ENCODE measurements at places on chromosomes 7 and 10. TPM values are rescaled to one million over a fixed set of nuclear protein-coding genes. Genes with fewer than 3 reads are reported as not detected.

GRCh38 chr7:157809863-157810851 is 473.4 kb downstream of the DNAJB6 start:
- DNase-seq, result no peak
- H3K36me3 ChIP-seq, result peaks cover 8% of the 10 kb centered on the region
- no peak overlapping the region for H3K4me3 ChIP-seq
- peaks cover 8% of the 10 kb centered on the region for H3K27me3 ChIP-seq
- no peaks in the 10 kb centered on the region for H3K4me1 ChIP-seq
- H3K27ac ChIP-seq, result no peak overlapping the region

DNA sequence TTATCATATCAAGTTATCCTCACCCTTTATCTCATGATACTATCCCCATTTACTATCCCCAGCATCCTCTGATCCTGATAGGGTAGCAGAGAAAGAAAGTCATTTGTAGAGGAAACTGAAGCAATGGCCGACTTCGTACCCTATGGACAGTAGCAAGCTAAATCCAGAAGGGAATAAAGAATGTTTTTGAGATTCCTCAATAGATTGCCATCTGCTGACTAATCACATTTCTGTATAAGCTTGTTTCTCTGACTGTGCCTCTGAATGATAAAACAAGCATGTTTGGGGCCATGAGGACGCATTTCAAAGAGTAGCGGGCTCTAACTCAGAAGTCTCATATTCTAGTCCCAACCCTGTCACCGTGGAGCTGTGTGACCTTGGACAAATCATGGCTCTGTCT is 13.2 kb upstream of the FAM107B start:
- H3K27me3 ChIP-seq, result peaks cover 2% of the 10 kb centered on the region
- peaks cover 9% of the 10 kb centered on the region for H3K36me3 ChIP-seq
- no peaks in the 10 kb centered on the region for H3K4me1 ChIP-seq
- no peak for DNase-seq
- no peak overlapping the region for H3K4me3 ChIP-seq

The CALHM1 gene
- total RNA-seq, result not detected

GRCh38 chr10:59375990-59376389 is 13.6 kb upstream of the FAM13C start:
- H3K27ac ChIP-seq, result no peak overlapping the region
- peaks cover 3% of the 10 kb centered on the region for H3K27me3 ChIP-seq
- H3K4me1 ChIP-seq, result peaks cover 2% of the 10 kb centered on the region
- no peak for DNase-seq
- no peak overlapping the region for H3K4me3 ChIP-seq

DNA sequence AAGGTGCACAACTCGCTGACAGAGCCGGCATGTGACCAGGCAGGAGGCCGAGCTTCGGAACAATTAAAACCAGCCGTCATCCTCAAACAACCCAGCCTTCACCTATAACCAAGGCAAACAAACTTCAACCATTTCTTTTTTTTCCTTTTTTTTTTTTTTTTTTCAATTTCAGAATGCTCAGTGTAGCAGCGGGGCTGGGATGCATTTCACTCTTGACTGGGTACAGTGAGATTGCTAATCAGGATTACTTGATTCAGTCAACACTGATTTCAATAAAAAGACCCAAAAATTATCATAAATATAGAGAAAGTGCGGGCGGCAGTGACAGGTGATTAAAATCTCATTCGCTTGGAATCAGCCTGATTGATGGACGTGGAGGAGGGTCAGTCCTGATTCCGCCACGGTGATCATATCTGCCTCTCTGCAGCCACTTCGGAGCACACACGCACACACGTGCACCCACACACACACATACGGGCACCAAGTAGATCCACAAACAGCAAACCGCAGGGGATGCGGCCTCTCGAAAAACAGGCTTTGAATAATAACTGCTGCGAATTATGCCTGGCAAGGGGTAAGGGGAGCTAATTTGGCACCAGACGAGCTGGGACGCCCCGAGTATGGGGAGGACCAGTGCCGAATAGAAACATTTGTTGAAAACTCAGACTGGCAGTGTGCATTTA is 31.2 kb downstream of the EBF3 start:
- peak overlapping the region; percentile 70 for H3K27ac ChIP-seq
- DNase-seq, result peak; percentile 11
- H3K4me1 ChIP-seq, result peaks cover 68% of the 10 kb centered on the region
- H3K4me3 ChIP-seq, result peak overlapping the region; percentile 54
- H3K27me3 ChIP-seq, result peaks cover 30% of the 10 kb centered on the region

- no peaks in the 10 kb centered on the region for H3K36me3 ChIP-seq
- no peak overlapping the region for H3K4me3 ChIP-seq
- no peaks in the 10 kb centered on the region for H3K27me3 ChIP-seq
- H3K4me1 ChIP-seq, result peaks cover 43% of the 10 kb centered on the region
- H3K27ac ChIP-seq, result peak overlapping the region; percentile 82
These were observed 11.7 kb downstream of the RPA3 start for GRCh38 chr7:7706556-7707172.

DNA sequence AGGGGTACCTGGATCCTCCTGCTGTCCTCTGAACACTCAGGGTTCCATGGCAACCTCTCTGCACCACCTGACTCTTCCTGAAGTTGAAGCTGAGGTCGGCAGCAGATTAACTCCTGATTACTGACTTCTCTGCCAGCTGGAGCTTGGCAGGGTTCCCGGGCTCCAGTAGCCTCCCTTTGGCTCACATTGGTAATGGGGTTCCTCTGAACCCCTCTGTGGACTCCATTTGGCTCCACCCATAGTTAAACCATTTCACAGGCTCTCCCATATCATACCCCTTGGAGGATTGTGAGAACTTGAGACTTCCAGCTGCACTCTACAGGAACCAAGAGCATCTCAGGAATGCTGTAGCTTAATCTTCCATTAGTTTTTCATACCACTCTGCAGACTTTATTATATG is 292.5 kb downstream of the HDAC9 start:
- no peaks in the 10 kb centered on the region for H3K36me3 ChIP-seq
- H3K27ac ChIP-seq, result no peak overlapping the region
- no peak overlapping the region for H3K4me3 ChIP-seq

DNA sequence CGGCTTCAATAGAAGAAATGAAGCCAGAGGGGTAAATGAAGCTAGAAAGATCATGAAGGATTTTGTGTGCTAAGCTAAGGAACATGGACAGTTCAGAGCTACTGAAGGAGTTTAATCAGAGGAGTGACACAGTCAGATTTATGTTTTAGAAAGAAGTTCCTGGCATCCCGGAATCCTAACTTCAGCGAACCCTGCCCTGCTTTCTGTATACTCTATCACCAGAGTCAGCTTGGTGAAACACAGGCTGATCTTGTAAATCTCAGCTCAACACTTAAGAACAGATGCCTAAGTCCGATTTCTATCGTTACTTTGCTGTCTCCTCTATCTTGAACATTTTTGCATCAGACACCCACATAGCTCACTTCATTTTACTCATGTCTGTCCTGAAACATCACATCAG is 9.1 kb downstream of the AHR start:
- no peak for DNase-seq
- no peaks in the 10 kb centered on the region for H3K36me3 ChIP-seq
- H3K4me3 ChIP-seq, result no peak overlapping the region
- no peaks in the 10 kb centered on the region for H3K27me3 ChIP-seq

GRCh38 chr10:191703-192518 is 56.7 kb downstream of the ZMYND11 start:
- no peaks in the 10 kb centered on the region for H3K4me1 ChIP-seq
- H3K4me3 ChIP-seq, result no peak overlapping the region
- no peaks in the 10 kb centered on the region for H3K36me3 ChIP-seq

GRCh38 chr7:24498439-24498838 is 74.8 kb upstream of the PALS2 start:
- no peak overlapping the region for H3K27ac ChIP-seq
- no peak overlapping the region for H3K4me3 ChIP-seq
- H3K27me3 ChIP-seq, result no peaks in the 10 kb centered on the region
- H3K4me1 ChIP-seq, result peaks cover 25% of the 10 kb centered on the region
- DNase-seq, result no peak
- no peaks in the 10 kb centered on the region for H3K36me3 ChIP-seq

GRCh38 chr10:113979409-113979808 is 64.3 kb upstream of the ADRB1 start:
- H3K4me1 ChIP-seq, result peaks cover 6% of the 10 kb centered on the region
- H3K4me3 ChIP-seq, result no peak overlapping the region
- peaks cover 4% of the 10 kb centered on the region for H3K27me3 ChIP-seq
- no peak overlapping the region for H3K27ac ChIP-seq
